ENCODE measurements at places on chromosomes 6 and 20.

DNA sequence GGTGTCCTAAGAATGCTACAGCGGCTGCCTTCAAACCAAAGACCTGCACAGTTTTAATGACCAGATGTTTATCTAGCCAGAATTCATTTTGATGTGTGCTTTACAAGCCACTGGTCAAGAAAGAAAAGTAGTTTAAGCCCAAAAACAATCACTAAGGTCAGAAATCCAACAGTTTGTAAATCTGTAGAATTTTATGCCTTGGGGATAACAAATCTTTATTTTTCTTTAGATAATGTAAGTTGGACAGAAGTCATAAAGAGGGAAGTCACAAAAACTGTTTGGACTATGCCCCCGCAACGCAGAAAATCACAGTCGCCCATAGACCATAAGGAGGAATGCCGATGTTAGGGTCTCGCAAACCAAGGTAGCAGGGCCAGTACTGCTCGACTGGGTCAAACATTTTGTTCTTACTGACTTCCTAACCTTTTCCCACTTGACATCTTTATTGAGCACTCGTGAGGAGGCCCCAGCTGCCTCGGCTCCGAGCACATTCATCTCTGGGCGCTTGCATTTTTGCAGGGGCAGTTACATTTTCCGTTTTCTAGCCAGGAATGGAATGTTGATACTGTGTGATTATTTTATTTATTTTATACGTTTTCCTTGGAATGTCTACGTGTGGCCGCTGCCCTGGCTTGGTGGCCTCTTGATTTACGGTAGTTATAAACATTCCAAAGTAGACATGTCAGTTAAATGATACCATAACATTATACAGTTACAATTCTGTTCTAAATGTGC lies 56.7 kb upstream of the APCDD1L start:
- DNase-seq, result no peak

GRCh38 chr20:4300921-4301320 lies 285.6 kb upstream of the RNF24 start:
- DNase-seq, result no peak

DNA sequence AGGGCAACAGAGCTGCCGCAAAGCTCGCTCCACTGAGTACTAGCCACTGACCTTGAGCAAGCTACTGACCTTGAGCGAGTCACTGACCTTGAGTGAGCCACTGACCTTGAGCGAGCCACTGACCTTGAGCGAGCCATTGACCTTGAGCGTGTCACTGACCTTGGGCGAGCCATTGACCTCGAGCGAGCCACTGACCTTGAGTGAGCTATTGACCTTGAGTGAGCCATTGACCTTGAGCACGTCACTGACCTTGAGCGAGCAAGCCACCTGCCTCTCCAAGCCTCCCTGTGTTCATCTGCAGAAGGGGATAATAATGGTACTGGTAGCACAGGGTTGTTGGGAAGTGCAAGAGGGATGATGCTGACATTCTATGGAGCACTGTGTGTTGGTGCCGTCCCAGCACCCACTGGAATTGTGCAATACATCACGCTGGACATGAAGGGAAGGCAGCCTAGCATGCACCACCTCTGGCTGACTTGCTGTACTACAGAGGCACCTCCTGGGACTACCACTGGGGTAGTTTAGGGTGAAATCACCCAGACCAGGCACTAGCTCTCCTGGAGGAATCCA lies 60.2 kb downstream of the CTCFL start:
- DNase-seq, result no peak

GRCh38 chr6:17091122-17091521 lies 10.7 kb upstream of the STMND1 start:
- DNase-seq, result no peak

GRCh38 chr20:50328996-50329898 lies 138.6 kb downstream of the CEBPB start:
- DNase-seq, result no peak

- no peak for DNase-seq
Measured at GRCh38 chr6:99013145-99013544, 65.4 kb upstream of the FBXL4 start.

GRCh38 chr6:131923356-131923755 lies 27.8 kb downstream of the CCN2 start:
- DNase-seq, result no peak

DNA sequence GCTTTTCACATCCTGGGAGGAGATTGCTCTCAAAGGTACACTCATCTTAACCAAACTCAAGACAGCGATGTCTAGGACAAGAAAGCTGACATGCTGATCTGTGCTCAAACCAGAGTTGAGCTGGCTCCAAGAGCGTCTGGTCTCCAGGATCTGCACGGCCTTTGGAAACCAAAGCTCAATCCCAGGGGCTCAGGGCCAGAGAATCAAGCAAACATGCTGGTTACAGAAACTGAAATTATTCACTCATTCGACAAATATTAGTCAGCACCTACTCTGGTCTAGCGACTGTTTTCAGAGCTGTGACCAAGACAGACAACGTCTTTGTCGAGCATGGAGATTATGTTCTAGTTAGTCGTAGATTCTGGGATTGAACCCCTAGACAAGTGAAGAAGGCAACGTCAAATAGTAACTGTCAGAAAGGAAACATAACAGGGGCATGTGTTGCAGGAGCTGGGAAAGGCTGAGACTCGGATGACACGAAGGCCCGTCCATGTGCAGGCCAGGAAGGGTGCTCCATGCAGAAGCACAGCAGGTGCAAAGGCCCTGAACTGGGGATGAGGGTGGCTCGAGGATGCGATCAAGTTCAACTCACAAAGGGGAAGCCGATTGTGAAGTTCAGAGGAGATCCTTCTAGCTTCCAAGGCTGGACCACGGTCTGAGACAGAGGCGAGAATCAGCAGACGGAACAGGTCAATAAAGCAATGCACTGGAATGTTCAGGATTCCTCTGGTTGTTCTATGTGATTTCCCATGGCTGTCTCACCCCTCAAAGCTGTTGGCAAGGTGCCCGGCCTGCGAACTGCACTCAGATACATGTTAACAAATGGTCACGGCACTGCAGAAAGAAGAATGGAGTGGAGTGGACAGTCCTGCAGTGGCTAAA lies 12.5 kb upstream of the PCK1 start:
- no peak for DNase-seq

DNA sequence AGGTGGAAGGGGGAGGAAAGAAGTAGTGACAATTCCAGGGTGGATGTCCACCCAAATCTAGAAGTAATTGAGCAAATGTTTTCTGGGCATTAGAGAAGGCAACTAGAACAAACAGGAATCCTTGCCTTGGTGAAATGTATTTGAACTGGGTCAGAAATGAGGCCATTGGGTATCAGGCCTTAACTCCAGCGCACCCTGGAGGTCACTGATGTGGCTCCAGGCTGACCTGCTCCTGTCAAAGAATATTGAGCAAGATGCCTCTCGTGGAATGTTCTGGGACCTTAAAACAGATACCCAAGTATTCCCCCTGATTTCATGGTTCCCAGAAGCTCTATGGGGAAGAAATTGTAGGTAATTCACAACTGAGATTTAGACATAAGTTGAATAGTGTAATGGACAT lies 6.9 kb downstream of the HLA-DPB1 start:
- DNase-seq, result no peak

DNA sequence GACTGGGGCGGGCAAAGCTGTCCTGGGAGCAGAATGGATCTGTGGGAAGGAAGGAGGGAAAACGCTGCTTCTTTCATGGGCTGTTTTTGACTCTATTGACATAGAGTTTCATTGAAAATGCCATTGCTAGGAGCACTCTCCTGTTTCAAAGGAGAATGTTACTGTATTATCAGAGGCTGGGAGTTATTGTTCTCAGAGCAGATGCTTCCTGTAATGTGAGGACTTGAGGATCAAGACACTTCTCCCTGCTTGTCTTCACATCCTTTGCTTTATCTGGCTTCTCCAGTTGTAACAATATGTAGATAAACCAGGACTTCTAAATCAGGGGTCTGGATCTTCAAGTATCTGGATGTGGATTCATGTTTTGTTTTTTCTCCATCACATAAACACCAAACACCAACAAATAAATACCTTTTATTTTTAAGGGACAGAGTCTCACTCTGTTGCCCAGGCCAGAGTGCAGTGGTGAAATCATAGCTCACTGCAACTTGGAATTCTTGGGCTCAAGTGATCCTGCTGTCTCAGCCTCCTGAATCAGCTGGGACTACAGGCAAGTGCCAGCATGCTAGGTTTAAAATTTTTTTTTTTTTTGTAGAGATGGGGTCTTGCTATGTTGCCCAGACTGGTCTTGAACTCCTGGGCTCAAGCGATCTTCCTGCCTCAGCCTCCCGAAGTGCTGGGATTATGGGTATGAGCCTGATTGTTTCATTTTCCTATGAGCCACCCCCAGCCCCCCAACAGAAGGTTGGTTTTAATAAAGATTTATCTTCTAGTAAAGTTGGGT lies 3.9 kb downstream of the CD109 start:
- no peak for DNase-seq

DNA sequence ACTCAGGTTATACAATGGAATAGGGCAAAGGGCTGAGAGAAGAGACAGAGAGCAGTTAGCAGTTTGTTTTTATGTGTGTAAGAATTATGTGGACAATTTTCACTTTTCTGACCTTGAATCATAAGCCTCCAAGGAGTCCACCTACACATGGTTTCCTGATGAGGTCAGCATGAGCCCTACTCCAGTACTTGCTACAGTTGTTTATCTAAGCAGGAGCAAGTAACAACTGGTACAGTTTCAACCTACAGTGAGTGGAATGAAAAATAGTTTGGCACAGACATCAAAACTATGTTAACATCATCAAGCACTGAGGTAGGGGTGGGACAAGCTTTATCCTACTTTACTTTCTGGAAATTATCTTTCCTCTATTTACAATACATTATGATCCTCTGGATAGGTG lies 426.7 kb upstream of the ID4 start:
- no peak for DNase-seq

DNA sequence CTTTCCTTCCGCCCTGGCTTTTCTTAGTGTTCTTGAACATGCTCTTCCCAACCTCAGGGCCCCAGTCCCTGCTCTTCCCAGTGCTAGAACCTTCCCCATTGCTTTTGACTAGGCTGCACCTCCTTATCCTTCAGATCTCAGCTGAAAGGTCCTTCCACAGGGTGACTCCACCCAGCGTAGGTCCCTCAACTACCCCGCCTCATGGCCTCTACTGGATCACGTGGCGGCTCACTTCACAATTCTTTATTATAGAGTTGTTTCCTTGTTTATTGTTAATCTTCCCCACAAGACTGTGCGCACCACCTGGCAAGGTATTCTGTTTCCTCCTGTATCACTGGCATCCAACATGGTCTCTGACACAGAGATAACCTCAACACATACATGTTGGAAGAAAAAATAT lies 31.2 kb downstream of the TTLL9 start:
- DNase-seq, result no peak

GRCh38 chr6:31270788-31271640 lies 878 bp downstream of the HLA-C start:
- DNase-seq, result peak; percentile 50

DNA sequence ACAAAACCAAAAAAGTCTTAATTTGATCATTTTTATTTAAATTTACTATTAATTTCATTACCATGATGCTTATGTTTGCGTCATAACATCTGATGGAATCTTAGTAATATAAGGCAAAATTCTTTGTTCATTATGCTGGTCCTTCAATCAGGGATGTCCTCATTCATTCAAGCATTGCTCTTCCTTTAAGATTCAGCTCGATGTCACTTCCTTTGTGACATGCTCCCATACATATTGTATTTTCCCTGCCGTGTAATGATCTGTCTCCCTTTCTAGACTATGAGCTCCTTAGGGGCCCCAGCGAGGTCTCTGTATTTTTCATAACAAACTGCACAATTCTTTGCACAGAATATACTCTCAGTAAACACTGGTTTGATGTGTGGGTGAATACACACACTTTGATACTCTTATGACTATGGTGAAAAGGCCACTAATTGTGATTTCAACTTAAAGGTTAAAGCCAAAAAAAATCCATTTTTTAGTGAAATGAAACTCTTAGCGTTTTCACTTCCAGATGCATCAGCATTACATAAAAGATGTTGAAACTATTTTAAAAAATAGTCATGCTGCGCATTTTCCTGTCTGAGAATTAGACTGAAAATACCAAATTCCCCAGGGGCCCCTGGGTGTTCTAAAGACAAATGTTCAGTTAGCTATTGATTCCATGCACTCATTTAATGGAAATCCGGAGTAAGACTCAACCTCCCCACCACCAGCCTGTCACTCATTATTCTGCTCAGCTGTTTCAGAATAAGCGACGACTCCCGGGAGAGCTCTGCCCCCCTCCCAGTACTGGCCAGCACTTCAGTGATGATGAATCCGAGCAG lies 169.7 kb downstream of the ATXN1 start:
- DNase-seq, result no peak

DNA sequence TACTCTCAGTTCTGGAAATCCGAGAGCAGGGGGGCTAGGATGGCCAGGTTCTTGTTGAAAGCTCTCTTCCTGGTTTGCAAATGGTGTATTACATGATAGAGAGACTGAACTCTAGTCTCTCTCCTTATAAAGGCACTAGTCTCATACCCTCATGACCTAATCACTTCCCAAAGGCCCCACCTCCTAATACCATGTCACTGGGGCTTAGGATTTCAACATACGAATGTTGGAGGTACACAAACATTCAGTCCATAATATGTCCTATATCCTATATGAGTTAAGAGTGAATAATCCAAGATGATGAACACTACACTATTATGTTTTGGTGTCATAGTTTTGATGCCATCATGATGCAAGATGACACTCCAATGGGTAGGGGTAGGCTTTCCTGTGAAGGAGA lies 20.0 kb upstream of the TXLNB start:
- DNase-seq, result no peak

GRCh38 chr20:10228330-10228729 lies 9.7 kb downstream of the SNAP25 start:
- DNase-seq, result peak; percentile 99

- no peak for DNase-seq
Measured at GRCh38 chr6:158782432-158783166, 36.6 kb downstream of the EZR start.

- DNase-seq, result no peak
Measured at GRCh38 chr6:63140692-63141318, 70.5 kb upstream of the FKBP1C start.

DNA sequence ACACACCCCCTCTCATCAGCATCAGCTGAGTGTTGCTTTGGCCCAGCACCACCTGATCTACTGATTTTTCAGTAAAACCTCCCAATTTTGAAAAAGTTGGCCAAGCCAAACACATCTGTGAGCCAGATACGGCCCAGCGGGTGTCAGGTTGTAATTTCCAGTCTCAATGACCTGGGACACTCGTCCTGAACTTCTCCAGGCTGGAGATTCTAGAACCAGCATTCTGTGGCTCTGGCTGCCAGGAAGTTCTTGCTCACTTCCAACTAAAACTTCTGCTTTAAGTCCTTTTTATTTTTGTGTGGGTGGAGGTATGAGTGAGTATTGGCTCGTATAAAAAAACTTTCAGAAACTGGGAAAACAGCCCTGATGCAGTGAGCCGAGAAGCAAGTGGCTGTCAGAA lies 5.1 kb downstream of the KIAA1755 start:
- no peak for DNase-seq

- no peak for DNase-seq
Measured at GRCh38 chr6:65706436-65706835, 590 bp downstream of the EYS start.

All from NCI-H510A treated with DMSO at 0.1 percent for 48 hours (cell line).